Left colon (tissue), 2 donors: ENCODE measurements at places on chromosomes 11 and 22.

- DNase-seq, result no peak
Measured at GRCh38 chr11:132590986-132591385, 941.3 kb downstream of the OPCML start.

DNA sequence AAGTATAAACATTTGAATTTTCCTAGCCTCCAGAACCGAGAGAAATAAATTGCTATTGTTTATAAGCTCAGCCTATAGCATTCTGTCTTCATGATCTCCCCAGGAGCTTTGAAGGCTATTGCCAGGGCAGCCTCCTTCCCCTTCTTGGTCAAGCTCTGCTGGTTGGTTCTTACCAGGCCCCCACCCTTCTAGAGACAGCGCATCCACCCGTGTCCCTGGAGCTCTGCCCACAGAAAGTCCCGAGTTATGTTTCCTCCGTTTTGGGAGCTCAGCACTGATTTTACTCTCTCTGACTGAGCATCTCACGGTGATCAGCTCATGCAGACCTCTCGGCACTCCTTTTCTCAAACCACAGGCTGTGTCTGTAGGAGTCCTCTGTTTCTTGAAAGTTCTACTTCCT lies 123.8 kb upstream of the SORL1-AS1 start:
- DNase-seq, result no peak

DNA sequence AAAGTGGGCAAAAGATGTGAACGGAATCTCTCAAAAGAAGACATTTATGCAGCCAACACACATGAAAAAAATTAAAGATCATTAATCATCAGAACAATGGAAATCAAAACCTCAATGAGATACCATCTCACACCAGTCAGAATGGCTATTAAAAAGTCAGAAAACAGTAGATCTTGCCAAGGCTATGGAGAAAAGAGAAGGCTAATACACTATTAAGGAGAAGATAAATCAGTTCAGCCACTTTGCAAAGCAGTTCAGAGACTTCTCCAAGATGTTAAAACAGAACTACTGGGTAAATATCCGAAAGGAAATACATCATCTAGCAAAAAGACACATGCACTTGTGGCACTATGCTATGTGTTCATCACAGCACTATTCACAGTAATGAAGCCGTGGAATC lies 388.2 kb upstream of the LUZP2 start:
- DNase-seq, result no peak

- no peak for DNase-seq
Measured at GRCh38 chr11:78414321-78415051, 3.1 kb downstream of the GAB2 start.

DNA sequence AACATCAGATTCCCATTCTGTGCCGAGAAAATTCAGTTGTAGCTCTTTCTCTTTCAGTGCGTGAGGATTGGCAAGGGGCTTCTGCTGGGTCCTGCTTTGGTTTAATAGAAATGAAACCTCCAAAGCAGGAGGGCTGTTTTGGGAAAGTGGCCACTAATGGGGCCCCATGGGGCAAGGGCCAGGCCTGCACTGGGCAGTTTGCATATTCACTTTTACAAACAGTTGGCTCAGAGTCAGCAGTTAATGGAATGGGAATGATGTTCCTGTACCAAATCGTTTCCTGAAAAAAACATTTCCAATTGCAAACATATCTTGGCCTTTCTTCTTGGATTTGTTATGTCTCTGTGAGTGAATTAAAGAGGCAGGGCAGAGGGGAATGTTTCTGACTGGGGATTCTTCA lies 92.1 kb downstream of the PARVA start:
- DNase-seq, result no peak

- DNase-seq, result no peak
Measured at GRCh38 chr11:117562136-117562535, 234.5 kb downstream of the CEP164 start.

- DNase-seq, result no peak
Measured at GRCh38 chr11:132030896-132031295, 660.5 kb downstream of the NTM start.

DNA sequence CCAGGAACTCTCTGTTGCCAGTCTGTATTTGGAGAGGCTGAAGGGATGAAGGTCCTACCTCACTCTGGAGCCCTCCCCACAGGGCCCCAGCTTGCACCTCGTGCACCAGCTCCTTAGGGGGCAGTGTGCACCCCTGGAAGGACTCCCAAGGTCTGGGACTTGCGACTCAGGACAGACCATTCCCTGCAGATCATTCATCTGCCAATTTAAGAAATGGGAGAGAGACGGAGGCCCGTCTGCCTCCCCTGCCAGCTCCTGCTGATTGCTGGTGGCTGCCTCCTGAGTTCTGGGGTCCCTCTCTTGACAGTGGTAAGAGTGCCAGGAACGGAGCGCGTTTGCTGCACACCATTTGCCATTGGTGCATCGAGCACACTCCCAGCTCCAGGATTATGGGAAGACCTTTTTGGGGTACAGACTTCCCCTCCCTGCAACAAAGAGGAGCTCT lies 27.4 kb upstream of the MALAT1 start:
- peak; percentile 82 for DNase-seq

DNA sequence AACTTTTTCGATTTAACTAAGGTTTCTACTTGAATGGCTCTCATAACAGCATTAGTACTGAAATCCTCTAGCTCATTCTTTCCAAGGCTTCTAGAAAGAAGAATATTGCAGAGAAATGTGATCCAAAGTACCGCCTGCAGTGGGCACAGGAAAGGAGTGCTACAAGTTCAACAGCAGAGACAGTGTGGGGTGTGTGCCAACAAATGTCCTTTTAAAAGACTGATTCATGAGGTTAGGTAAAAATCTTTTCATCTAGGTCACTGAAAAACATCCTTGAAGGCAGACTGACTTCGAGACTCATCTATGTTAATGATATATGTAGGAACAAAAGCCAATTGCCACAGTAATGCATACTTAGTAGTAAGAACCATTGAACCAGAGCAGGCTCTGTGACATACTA lies 349.1 kb upstream of the PITPNB start:
- DNase-seq, result no peak

DNA sequence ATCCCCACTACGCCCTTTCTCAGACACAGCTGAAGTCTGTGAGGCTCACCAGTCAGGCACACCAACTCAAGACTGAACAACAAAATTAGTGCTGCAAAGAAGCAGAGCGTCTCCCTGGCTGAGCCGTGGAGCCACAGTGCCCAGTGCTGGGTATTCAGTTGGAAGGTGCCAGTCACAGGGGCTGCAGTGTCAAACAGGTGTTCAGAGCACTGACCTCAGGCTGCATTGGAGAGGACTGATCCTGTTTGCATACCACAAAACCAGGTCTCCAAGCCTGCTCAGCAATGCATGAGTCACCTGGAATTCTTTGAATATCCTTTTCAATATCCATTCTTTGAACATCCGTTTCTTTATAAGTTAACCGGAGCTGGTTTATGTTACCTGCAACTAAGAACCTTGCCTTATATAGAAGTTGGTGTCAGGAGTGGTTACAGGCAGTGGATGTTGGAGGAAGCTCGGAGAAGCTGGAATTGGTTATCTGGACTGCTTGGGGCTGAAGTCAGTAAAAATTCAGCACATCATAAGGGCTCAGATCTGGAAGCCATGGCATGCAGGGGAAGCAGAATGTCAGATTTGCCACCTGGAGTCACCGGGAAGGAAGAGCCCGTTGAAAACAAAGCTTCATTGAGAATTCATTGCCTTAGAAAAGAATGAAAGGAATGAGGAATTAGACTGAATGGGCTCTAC lies 30.3 kb downstream of the PDGFB start:
- DNase-seq, result no peak

GRCh38 chr11:64083398-64084080 lies 47.8 kb downstream of the FLRT1 start:
- DNase-seq, result no peak

DNA sequence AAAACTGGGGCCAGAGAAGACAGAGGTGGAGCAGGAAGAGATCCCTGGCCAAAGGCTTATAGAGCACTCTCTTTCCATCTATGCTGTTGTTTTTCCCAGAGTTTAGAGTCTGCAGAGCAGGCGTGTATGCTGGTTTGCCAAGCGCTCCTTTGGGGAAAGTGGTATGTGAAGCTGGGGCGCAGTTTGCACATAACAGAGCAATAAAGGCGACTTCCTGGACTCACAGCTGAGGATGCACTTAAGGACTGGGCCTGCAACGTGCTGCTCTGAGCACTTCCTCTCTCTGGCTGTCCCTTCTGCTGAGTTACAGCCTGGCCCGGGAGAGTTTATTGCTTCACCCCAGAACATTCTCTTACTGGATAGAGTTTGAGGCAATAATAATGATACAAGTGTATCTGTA lies 41.7 kb downstream of the THAP12 start:
- DNase-seq, result peak; percentile 70

DNA sequence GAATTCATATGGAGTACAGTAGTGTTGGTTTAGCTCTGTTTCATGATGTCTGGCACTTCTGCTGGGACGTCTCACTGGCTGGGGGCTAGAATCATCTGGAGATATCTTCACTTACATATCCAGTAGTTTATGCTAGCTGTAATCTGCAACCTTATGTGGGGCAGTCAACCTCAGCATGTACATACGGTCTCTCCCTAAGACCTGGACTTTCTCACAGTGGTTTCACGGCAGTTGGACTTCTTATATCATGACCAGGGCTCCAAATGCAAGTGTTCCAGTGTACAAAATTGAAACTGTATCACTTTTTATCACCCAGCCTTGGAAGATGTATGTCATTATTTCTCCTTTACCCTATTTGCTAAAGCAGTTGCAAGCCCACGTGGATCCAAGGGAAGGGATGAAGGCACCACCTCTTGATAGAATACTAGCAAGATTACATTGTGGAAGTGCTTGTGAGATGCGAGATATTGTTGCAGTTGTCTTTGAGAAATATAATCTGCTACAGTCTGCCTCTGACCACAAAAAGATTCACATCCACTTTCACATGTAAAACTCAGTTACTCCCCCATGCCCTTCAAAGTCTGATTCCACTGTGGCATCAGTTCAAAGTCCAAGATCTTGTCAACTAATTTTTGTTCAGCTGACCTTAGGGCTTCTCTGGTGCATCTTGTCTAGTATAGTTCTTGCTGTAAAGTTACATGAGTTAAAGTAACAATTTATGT lies 316.6 kb upstream of the NCAM1 start:
- no peak for DNase-seq

DNA sequence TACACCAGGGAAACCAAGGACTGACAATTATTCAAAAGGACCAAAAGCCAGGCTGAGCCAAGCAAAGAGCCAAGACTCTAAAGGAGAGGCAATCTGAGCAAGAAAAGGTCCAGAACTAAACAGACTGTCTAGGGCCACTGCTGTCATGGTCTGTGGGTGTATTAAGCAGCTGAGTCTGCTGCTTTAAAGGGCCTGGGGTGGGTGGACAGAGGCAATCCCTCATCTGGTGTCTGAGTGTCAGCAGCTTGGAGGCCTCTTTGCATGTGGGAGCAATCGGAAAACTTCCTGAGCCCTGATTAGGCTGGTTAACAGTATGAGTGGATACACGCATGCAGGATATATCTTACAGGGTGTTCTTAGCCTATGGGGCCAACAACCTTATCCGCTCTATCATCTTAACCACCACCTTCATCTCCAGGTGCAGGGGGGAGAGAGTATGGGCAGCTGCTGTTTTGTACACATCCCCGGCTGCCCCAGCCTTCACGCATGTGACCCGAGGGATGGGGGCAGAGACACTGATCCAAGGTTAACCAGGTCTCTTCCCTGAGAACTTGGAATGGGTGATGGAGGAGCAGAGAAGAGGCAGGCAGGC lies 67.5 kb upstream of the TIMP3 start:
- no peak for DNase-seq

DNA sequence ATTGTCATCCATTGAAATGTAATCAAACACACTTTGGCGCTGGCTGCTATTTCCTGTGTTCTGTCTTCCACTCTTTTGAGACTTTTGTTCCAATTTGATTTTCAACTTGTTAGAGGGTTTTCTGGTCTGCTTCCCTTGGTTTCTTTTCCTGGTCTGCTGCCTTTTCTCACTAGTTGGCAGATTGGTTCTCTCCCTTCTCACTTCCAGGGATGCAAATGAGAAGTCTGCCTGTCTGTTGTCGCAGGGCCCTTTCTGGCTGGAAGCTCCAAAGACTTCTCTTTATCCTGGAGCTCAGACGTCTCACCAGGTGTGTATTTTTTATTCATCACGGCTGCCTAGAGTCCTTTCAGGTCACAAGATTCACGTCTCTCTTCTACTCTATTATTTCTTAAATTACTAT lies 84.0 kb downstream of the RPS6KA4 start:
- no peak for DNase-seq
